ENCODE measurements at places on chromosomes 3 and 15. TPM values are rescaled to one million over a fixed set of nuclear protein-coding genes. Genes with fewer than 3 reads are reported as not detected.

PRR23B gene
- total RNA-seq, result not detected

NCEH1 gene
- total RNA-seq, result 62.1 TPM

ARPIN gene
- total RNA-seq, result 30.5 TPM

ISLR gene
- total RNA-seq, result 40.6 TPM

OR5K2 gene
- total RNA-seq, result not detected

GREM1 gene
- total RNA-seq, result 2.8 TPM

GOLGA6B gene
- not detected for total RNA-seq

GRCh38 chr15:44662478-44663409 lies 718 bp downstream of the SPG11 start:
- DNase-seq, result peak; percentile 88

GRCh38 chr15:45377609-45378148 lies 665 bp downstream of the GATM start:
- DNase-seq, result peak; percentile 65

DNA sequence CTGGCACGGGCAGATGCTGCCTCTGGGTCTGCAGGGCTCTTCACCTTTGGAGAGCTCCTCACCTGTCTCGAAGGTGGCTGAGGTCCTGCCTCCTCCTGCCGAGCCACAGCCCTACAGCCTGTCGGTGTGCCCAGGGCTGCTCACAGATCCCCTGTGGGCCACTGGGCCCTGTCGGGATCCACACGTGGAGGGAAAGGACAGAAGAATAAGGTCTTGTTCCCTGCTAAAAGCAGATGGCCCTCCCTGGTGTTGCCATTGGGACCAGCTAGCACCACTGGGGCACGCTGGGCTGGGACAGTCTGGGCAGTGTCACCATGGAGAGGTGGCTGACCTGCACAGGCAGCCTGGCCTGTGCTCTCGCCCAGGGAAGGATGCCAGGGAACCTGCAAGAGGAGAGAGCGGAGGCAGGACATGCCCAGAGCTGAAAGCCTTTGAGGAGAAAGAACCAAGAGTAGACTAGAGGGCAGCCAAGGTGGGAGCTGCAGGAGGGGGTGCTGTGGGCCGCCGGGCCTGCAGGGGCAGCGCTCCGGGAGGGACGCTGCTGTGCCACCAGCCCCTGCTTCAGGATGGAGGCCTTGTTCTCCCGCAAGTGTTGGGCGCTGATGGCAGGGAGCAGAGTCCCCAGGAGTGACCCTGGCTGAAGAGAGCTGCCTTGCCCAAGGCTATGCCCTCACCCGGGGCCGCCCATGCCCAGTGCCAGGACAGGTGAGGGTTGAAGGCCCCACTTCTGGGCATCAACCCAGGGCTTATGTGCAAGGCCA lies 210.2 kb downstream of the XXYLT1 start:
- peak; percentile 46 for DNase-seq

- no peak for DNase-seq
Observed at GRCh38 chr15:41489641-41490040, 4.0 kb upstream of the ITPKA start.

DNA sequence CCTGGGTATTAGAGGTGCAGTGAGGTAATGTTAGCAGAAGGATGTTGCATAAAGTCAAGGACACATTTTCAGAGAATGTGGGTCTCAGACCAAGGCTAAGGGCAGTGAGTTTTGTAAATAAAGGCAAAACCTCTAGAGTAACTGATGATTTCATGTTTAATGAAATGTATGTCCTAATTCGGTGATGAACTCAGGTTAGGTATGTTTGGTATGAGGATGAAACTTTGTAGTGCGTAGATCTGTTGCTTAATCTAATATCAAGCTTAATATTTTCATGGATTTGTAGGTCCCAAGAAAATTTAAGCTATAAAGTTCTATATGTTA lies 3.6 kb downstream of the USP50 start:
- DNase-seq, result no peak

DNA sequence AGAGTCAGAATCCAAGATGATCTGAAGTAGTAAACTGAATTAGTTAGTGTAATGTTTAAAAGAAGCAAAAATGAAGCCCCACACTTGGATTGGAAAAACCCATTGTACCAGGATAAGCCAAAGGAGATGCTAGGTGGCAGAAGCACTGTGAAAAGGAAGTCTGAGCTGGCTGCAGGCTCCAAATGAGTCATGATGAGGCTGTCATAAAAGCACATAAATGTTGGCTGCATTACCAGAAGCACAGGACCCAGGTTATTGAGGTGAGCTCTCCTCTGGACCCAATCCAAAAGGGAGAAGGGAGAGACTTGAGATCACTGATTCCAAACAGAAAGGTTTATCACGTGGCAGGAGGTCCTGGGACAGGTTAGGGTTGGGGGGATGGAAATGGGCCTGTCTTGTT lies 3.2 kb upstream of the ACAN start:
- no peak for DNase-seq

- no peak for DNase-seq
Observed at GRCh38 chr15:31550211-31550977, 223.8 kb downstream of the KLF13 start.

DNA sequence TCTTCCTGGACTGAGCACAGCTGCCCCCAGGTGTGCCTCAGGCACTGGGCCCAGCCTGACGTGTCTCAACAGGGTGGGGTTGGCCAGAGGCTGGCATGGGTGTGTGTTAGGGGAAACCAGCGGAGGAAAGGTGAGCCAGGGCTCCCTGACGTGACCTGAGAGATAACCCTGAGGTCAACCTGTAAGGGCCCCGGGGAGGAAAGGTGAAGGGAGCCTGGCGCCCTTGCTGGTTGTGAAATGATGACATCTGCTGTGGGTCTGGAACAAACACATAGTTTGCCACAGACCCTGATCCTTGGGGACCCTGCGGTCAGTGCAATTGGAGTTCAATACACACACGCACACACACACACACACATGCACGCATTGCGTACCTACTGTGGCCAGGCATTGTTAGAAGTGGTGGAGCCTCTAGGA lies 100.2 kb upstream of the TLE3 start:
- DNase-seq, result no peak

DNA sequence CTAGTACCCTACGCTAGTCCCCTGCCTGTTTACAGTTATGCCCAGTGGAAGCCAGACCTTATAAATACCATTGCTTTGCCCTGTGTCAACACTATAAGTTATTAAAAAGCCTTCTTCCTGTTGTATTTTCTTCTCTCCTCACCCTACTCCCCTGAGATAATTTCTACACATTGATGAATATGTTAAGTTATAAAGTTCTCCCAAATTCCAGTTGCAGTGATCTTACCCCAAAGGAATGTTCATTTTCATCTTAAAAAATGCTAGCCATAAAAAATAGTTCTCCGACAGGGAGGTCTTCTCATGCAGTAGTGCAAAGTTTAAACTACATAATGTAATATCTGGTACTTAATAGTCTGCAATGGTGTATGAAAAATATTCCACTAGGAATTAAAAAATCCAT lies 58.6 kb downstream of the MAP2K5 start:
- DNase-seq, result no peak

DNA sequence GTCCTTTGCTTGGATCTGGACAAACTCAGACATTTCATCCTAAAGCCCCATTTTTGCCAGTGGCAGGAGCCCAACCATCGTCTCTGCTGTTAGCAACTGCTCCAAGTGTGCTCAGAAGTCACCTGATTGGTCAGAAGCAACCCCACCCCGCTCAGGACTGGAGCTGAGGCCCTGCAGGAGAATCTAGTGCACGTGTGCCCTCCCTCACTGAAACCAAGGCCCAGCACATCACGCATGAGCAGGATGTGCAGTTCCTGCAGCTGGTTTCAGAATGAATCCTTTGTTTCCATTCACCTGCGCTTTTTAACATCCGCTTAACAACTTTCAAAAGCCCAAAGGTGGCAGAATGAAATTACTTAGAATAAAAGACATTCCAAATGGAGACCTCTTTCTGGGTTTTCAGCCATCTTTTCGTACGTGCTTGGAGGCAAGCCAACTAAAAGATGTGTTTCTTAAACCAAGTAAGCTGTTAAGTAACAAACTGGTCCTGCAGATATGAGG lies 81.2 kb downstream of the SRGAP3 start:
- no peak for DNase-seq

DNA sequence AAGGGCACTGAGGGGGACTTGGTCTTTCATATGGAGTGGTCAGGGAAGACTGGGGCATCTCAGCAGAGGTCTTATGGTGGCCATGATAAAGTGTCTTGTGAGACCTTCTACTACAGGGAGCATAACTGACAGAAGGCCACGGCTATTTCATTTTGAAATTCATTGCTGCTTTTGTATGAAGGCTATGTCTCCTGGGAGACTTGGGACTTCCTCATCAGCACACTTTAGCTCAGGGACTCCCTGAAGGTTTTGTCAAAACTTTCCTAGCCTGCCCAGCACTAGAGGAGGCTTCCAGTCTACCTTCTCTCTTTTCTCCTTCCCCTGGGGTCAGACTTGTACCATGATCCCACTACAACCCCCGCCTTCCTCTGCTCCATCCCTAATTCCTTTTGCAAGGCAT lies 77.2 kb upstream of the RASGRF1 start:
- DNase-seq, result no peak

DNA sequence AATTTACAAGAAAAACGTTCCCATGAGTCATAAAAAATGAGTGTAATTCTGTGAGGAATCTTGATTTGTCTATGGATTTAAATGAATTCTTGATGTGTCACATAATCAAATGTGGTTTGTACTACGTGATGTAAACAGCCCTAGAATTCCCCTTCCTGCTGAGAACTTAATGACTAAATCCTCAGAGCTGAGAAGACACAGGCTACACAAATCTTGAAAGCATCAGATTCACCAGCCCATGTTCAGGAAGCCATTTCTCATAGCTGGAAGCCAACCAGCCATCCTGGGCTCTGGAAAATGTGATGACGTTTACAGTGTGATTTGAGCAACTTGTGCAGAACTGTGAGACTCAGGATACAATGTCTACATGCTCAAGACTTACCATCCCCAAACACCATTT lies 193.7 kb upstream of the MME start:
- DNase-seq, result no peak

- no peak for DNase-seq
Observed at GRCh38 chr15:71807125-71807629, 3.2 kb upstream of the NR2E3 start.
